ENCODE measurements at places on chromosomes 12 and 14. TPM values are rescaled to one million over a fixed set of nuclear protein-coding genes. Genes with fewer than 3 reads are reported as not detected.

The RPS6KA5 gene
- polyA plus RNA-seq: 3.6 TPM

GRCh38 chr12:74689929-74690328, 152.3 kb downstream of the ATXN7L3B start:
- DNase-seq: no peak

DNA sequence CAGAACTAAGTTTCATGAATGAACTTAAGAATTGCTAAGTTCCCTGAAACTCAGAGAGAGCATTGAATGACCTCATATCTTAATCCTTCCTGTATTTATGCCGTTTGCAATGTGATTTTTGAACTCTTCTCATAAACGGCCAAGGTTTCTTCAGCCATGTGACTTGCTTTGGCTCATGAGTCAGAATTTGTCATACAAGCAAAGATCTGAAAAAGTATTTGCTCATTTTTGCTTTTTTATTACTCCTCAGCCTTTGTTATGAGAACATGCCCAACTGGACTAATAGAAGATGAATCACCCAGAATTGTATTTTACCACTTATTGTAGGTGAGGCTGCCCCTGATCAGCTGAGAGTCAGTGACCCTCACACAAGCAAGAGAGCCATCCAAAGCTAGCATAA, 693.8 kb downstream of the BCL11B start:
- no peak for DNase-seq

DNA sequence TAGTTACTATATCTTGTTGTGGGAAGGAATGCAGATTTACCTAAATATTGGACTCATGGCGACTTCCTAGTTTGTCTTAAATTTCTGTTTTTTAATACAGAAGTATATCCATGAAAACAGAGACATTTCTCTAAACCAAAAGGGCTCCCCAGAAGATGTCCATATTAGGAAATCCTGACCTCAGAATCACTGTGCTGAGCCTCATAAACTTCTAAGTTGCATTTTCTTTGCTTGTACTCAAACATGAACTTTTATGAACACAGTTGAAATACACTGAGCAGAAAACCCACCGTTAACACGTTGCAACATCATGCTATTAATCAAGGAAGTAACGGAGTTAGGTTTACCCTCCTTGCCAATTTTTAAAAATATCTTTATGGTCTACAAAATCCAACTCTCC, 42.9 kb upstream of the NR2C1 start:
- no peak for DNase-seq

GRCh38 chr12:93777254-93777653, 100.1 kb downstream of the CRADD start:
- no peak for DNase-seq

- no peak for DNase-seq
Measured at GRCh38 chr14:104040539-104040938, 45.0 kb upstream of the ASPG start.

DNA sequence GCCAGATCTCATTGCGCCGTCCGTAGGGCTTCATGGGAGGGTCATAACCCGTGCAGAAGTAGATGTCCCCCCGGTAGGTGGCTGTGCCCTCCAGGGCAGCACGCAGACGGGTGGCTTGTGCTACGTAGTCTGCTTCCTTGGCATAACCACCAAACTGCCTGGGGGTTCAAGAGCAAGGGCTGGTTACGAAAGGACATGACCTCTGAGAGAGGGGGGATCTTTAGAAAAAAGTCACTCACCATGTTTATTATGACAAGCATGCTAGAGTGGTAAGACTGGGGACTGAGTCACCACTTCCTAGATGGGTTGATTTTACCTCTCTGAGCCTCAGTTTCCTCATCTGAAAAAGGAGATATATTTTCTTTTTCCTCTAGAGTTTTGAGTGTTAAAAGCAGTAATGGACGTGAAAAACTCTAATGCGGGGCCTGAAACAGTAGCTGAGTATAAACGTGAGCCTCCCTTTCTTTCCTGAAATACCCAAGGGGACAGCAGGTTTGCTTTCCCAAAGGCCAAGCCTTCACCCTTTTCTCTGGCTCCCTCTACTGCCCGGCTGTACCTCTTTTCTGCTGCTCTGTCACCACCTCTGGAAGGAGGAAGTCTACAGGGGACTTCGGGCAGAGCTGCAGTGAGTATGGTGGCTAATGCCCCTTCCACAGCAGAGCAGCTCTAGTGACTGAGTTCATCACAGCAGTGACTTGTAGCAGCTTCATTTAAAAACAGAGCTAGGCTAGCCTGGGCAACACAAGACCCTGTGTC, 23.5 kb upstream of the GPRC5D start:
- no peak for DNase-seq

GRCh38 chr12:124277394-124278241, 17.3 kb upstream of the RFLNA start:
- no peak for DNase-seq

DNA sequence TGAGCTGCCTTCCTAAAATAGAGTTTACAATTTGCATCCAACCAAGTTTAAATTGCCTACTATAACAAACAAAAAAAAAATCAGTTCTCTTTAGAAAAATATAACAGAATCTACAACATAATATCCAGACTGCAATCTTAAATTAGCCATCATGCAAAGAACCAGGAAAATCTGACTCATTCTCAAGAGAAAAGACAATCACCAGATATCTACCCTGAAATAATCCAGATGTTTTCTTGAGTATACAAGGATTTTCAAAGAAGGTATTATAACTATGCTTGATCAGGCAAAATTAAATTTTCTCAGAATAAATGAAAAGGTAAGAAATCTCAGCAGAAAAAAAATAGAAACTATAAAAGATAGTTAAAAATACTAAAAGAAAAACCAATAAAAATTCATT, 115.6 kb downstream of the CCER1 start:
- DNase-seq: no peak

- DNase-seq: no peak
Measured at GRCh38 chr12:57142121-57142520, 5.3 kb downstream of the LRP1-AS start.

- DNase-seq: no peak
Measured at GRCh38 chr12:78666584-78666983, 198.0 kb upstream of the SYT1 start.

The ING4 gene
- 37.8 TPM for polyA plus RNA-seq

- peak; percentile 48 for DNase-seq
Measured at GRCh38 chr12:87253157-87253556, 776.0 kb downstream of the C12orf50 start.

The RNASE3 gene
- polyA plus RNA-seq: not detected

DNA sequence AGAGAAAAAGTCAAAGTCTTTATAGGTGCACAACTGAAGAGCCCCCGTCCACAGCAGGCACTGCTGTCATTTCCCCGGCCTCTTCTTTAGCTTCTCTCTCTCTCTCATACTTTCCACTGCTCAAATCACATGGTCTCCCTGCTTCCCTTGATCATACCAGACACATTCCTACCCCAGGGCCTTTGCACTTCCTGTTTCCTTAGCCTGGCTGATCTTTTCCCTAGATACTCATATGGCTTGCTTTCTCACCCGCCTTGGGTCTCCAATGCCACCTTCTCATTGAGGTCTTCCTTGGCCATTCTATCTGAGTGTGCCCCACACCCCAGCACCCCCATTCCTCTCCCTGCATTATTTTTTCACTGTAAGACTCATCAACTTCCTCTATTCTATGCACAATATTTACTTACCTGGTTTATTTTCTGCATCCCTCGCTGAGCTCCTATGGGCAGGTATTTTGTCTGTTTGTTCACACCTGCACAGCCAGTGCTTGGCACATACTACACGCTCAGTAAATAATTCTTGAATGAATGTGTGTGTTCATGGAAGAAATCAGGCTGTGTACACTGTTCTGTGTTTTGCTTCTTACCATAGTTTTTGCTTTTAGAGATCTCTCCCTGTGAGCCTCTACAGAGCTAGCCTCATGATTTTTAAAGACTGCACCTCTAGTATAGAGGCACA, 31.9 kb downstream of the SERPINA1 start:
- no peak for DNase-seq

DNA sequence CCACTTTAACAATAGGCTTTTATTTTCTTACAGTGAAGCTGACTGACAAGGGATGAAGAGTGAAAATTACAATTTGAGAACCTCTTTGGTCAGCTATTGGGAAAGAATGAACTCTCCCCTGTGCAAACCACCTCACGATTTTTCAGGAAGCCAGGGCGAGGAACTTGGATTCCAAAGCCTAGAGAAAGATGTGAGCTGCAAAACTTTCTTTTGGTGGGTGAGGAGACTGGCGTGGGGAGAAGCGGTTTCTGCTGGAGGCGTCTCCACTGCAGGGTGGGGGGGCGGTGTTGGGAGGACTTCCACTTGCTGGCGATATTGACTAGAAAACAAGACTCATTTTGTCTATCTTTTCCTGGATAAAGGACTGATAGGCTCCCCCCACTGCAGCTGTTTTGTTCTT, 59.3 kb upstream of the VRK1 start:
- DNase-seq: no peak

The FAM222A gene
- 2.1 TPM for polyA plus RNA-seq

DNA sequence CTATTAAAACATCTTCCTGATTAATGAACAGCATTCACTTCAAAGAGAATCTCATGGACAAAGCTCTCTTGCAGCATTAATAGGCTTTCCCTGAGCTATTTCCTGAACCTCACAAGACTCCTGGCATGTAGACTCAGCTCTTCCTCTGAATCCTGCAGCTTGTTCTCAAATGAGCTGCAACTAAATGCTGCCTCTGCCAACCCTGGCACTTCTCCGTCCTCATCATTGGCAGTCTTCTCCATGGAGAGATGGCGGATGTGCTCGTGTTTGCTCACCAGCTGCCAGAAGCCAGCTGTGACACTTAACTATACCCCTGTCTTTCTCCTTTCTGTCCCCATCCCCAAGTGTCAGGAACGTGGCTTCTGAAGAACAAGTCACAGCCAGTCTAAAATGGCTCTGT, 232.1 kb downstream of the FOXN3 start:
- no peak for DNase-seq

DNA sequence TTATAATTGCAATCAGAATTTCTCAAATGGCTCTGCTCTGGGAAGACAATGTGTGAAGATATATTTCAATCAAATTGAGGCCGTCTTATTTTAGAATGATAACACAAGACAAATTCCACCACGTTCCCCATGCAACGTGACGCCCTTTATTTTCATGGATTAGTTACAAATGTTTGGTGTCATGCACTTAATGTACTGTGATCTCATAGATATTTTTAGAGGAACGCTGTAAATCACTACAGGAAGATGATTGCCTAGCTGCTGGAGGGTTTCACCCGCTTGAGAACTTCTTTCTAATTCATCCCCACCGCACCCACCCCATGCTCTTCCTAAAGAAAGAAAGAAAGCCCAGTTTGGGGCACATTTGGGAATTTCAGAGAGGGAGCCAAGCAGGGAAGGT, 117.2 kb downstream of the PLXNC1 start:
- no peak for DNase-seq

- DNase-seq: no peak
Measured at GRCh38 chr14:104110491-104111209, 25.1 kb downstream of the ASPG start.

DNA sequence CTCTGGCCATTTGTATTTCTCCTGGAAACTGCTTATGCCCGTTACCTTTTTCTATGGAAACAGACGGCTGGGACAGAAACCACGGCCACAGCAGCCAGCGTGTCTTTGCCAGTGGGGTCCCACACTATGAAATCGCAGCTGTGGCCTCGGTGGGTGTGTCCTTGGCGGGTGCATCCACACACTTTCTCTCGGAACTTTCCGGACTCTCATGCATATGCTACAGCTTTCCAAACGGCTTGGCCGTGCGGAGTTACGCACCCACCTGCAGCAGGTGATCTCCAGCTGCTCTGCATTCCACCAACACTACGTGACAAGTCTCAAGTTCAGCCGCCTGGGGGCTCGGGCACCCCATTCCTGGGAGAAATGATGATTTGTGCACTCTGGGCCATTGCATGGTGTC, 1.3 kb upstream of the BTBD6 start:
- no peak for DNase-seq

GRCh38 chr12:76746516-76746915, 17.4 kb upstream of the ZDHHC17 start:
- DNase-seq: no peak

DNA sequence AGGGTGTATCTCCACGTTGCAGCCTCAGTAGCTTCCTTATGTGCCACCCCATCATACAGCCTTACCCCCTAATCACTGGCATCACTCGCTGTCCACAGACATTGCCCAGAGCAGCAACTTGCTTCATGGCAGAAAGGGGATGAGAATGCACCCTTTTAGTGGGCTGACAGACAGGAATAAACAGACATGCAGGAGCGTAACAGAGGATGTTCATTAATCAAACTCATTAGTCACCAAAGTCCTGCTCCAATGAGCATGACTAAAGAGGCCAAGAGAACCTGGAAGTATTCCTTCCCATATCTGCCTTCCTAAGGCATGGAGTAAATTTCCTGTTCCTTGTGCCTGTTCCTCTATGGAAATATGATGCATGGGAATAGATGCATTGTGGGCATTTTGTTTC, 197.0 kb downstream of the PHLDA1 start:
- DNase-seq: no peak

The CLEC4C gene
- not detected for polyA plus RNA-seq

DNA sequence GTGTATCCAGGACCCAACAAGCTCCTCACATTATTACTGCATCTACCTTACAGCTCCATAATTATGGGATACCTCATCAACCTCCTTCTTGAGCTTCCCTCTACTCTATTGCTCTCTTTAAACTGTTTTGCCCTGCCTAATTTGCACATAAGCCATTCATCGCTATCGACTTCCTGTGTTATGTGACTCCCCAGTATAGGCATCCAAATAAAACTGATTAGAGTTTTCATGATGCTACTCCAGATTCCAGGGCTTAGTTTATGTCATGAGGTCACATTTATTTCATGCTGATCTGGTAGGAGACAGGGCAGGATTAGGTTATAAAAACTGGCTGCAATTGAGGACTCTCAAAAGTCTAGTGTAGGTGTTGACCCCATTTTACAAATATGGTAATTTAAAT, 569.9 kb upstream of the MGAT4C start:
- no peak for DNase-seq

The TMPRSS12 gene
- not detected for polyA plus RNA-seq

DNA sequence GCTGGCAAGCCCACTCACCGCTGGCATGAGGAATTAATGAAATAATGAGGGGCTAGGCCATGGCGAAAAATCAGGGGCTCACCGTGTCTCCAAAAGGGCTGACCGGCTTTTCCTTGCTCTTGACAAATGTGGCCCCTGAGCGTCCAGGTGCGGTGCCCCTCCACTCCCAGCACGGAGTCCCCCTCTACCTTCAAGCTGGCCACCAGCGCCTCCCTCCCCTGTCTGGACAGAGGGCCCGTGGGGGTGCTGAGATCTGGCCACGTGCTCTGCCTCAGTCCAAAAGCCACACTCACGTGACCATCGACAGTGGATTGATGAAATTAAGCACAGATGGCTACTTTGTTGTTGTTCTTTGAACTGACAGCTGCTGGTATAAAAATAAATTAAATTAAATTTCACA, 78.8 kb upstream of the BCL11B start:
- DNase-seq: no peak

The AKAP3 gene
- 1.3 TPM for polyA plus RNA-seq

- no peak for DNase-seq
Measured at GRCh38 chr12:44497044-44497443, 379.1 kb downstream of the NELL2 start.
